ENCODE measurements at places on chromosomes 4 and X.
A peak's percentile ranks its signal among the peaks of the same experiment; 100 is the strongest.

GRCh38 chr4:140097572-140097971 lies 56.4 kb downstream of the MAML3 start:
- DNase-seq = no peak

DNA sequence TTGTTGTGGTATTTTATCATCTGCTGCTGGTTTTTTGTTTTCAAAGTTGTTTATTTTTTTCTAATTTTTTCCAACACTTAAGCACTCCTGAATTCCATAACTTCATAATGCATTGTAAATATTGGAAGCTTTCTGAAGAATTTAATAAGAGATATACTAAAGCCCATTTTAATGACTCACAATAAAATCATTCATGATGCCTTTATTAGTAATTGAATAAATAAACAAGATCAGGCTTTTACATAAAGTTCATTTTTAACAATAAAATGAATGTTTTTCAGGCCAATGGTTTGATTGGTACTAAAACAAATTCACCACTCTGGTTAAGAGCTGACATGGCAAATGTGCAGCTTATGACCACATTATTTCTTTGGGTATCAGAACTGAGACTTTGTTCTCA lies 408.2 kb upstream of the SMIM31 start:
- no peak for DNase-seq

GRCh38 chr4:149914119-149915115 lies 98.8 kb upstream of the IQCM start:
- DNase-seq = peak; percentile 38

GRCh38 chr4:87108142-87108546 lies 112.3 kb downstream of the KLHL8 start:
- DNase-seq = no peak

- DNase-seq = no peak
Measured at GRCh38 chr4:151905197-151905596, 144.4 kb upstream of the GATB start.

DNA sequence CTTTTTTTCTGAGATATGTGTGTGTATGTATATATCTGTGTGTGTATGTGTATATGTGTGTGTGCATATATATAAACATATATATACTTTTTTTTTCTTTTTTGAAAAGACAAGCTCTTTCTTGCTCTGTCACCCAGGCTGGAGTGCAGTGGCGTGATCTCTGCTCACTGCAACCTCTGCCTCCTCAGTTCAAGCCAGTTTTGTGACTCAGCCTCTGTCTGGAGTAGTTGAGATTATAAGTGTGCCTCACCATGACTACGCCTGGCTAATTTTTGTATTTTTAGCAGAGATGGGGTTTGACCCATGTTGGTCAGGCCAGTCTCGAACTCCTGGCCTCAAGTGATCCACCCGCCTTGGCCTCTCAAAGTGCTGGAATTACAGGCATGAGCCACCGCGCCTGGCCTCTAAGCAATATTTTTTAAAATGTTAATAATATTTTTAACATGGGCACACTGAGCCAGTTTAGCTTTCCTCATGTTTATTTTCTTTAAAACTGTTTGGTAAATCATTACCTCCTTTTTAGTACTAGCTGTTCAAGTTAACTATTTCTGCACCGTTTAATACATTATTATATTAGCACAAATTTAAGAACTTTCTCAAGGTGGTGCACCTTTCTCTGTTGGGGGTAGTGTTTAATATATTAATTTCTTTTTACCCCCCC lies 33.3 kb downstream of the BBS12 start:
- DNase-seq = no peak

DNA sequence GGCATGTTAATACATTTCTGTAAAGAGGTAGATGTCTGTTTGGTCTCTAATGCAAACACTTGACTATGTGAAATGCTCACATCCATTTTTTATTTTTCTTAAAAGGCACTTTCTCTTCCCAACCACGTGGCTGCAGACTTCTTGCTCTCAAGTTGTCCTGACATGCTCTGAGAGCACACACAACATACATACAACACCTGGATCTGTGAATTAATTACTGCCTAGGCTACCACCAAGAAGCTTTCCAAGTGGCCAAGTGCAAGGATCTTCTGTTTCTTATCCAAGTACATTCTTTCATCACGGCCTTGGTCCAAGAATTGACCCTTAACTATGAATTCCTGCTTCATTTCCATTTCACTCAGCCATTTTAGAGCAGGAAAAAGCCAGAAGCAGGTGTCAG lies 110.8 kb downstream of the SPRY1 start:
- no peak for DNase-seq

Data from renal cortex interstitium (tissue), 15 donors.